ENCODE measurements at places on chromosomes 7 and 10.

DNA sequence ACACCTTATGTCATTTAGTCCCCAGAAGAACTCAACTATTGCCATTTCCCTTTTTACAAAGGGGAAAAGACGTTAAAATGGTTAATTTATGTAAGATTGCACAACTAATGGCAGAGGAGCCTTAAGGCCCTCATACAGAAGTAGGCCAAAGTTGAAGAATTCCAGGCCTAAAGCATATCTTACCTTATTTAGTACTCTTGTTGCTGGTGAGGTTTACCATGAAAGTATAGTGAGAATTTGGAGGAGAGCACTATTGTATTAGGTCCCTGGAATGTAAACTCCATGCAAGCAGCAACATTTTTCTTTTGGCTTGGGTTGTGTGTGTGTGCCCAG, 731 bp upstream of the CRPPA start:
- peak overlapping the region; percentile 96 for H3K27ac ChIP-seq
- no peaks in the 10 kb centered on the region for H3K36me3 ChIP-seq
- no peak for DNase-seq
- no peak overlapping the region for H3K4me3 ChIP-seq

- no peak overlapping the region for H3K27ac ChIP-seq
- no peak for DNase-seq
- no peak overlapping the region for H3K4me3 ChIP-seq
- peaks cover 17% of the 10 kb centered on the region for H3K4me1 ChIP-seq
Observed at GRCh38 chr7:54811041-54811845, 52.2 kb upstream of the SEC61G start.

DNA sequence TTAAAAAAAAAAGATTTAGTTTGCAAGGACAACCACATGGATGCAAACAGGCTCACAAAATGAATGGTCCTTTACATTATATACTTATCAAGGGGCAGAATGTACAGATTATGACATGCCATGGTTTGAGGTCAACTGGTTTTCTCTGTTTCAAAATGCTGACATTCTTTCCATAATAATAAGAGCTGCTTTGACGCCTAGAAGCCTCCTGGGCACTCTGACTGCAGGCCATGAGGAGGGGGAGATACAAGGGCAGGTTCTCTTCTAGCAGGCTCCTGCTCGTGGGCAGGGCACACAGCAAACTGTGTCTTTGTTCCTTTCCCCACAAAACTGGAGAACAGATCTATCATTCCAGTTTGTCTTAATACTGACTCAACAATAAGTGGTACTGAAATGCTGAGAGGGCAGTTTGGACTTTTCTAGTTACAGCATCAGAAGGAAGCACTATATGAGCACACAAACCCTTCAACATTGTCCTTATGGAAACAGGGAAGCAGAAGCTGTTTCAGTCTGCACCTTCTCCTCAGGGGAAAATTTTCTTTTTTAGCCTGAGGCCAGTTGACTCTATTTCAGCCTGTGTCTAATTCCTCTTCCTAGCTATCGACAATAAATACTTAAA, 314.9 kb upstream of the AOAH start:
- H3K4me1 ChIP-seq, result no peaks in the 10 kb centered on the region
- H3K36me3 ChIP-seq, result no peaks in the 10 kb centered on the region
- H3K27me3 ChIP-seq, result no peaks in the 10 kb centered on the region
- DNase-seq, result no peak

GRCh38 chr10:72736176-72736827, 44.4 kb downstream of the MCU start:
- no peaks in the 10 kb centered on the region for H3K27me3 ChIP-seq
- H3K36me3 ChIP-seq, result no peaks in the 10 kb centered on the region
- DNase-seq, result no peak
- no peak overlapping the region for H3K4me3 ChIP-seq

DNA sequence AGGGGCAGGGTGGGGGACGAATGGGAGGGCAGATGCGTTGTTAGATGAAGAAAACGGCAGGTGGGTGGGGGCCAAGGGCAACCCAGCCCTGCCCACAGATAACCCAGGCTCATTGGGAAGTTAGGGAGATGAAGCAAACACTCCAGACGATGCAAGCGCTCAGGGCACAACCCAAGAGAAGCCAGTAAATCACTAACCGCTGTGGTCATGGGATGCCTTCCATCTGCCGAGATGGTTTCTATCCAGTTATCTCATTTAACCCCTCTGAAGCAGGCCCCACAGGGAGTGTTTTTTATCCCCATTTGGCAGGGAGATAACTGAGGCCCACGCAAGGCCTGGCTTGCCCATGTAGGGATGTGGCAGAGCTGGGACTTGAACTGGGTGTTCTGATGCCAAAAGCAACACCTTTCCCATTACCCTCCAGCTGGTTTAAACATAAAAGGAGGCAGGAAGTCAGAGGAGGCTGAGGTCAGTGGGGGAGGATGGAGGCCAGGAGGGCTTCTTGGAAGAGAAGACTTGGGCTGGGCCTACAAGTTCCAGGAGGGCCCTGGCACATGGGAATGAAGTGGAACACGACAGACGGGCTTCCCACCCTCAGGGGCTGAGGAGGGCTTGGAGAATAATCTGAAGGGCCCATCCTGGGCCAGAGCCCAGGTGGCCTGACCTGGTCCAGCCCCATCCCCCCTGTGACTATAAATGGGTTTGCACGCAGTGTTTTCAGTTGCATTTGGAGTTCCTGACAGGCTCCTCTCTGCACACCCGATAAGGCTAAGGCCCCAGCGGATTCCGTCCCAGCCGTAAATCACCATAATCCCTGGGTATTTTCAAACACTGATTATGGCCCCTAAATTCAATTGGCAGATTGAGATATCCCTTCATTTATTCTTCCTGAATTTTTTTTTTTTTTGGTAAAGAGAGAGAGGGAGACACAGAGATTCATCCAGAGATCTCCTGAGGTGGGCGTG, 80.9 kb downstream of the NEURL1 start:
- H3K4me1 ChIP-seq, result peaks cover 25% of the 10 kb centered on the region
- H3K27me3 ChIP-seq, result no peaks in the 10 kb centered on the region
- H3K36me3 ChIP-seq, result no peaks in the 10 kb centered on the region
- H3K4me3 ChIP-seq, result no peak overlapping the region
- no peak for DNase-seq
- H3K27ac ChIP-seq, result no peak overlapping the region

GRCh38 chr10:117260084-117260483, 19.2 kb downstream of the SLC18A2 start:
- no peak overlapping the region for H3K27ac ChIP-seq
- no peaks in the 10 kb centered on the region for H3K4me1 ChIP-seq
- H3K27me3 ChIP-seq, result no peaks in the 10 kb centered on the region

- no peaks in the 10 kb centered on the region for H3K27me3 ChIP-seq
- H3K4me3 ChIP-seq, result no peak overlapping the region
- no peak for DNase-seq
- peaks cover 2% of the 10 kb centered on the region for H3K36me3 ChIP-seq
Observed at GRCh38 chr7:102232611-102233286, 53.9 kb upstream of the SH2B2 start.

DNA sequence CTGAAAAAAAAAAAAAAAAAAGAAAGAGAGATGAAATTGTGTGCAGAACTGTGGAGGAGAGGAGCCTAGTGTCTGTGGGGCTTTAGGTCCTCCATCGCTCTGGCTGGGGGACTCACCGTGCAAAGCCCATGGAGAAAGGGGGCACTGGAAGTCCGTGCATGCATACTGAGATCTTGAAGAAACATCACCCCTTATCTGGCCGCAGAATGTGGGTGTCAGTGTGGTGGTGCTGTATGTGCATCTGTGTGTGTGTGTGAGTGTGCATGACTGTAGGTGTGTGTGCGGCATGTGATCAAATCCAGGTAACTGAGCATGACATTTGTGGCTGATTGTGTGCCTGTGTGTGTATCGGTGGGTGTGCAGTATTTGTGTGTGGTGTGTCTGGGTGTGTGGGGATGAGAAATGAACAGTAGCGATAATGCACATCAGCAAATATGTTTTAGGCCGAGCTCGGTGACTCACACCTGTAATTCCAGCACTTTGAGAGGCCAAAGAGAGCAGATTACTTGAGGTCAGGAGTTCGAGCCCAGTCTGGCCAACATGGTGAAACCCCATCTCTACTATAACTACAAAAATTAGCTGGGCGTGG, 8.8 kb upstream of the CLDN3 start:
- H3K4me3 ChIP-seq, result no peak overlapping the region
- H3K36me3 ChIP-seq, result no peaks in the 10 kb centered on the region
- no peak overlapping the region for H3K27ac ChIP-seq
- peaks cover 19% of the 10 kb centered on the region for H3K4me1 ChIP-seq

DNA sequence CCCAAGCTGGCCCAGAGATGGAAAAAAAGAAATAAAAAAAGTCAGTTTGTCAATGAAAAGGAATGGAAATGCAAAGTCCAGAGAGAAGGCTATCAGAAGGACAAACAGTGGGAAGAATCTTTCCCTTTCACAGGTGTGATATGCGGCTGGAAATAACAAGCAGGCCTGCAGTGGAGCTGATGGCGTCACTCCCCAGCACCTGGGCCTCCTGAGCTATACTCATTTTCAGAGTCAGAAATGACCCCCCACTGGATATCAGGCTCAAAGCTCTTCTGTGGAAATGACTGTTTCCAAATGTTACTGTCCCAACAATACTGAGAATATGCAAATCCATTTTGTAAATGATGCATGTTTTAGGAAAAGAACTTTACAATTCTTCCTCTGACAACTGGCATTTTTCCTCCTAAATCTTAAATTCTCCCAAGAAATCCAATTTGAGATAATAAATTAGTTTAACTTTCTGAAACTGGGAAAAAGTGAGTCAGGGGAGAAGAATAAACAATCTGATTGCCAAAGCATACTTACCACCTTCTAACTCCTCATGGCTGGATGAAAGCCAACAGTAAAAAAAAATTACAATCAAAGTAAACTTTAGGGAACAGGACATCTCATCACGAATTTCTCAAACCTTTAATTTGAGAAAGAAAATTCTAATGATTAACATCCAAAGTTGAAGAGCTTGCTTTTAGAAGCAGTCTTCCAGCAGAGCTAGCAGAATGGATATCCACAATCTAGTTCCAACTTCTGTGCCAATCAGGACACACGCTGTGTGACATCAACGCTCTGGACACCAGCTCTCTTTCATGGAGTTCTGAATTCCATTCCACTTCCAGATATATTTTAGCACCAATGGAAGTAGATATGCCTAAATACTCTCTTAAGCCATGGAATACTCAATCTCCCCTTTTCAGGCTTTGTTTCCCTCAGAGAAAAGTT, 5.3 kb upstream of the CUZD1 start:
- no peak overlapping the region for H3K27ac ChIP-seq
- H3K4me3 ChIP-seq, result no peak overlapping the region
- H3K4me1 ChIP-seq, result no peaks in the 10 kb centered on the region
- H3K36me3 ChIP-seq, result no peaks in the 10 kb centered on the region

GRCh38 chr10:95434583-95434982, 126.6 kb downstream of the SORBS1 start:
- peaks cover 4% of the 10 kb centered on the region for H3K36me3 ChIP-seq
- peaks cover 30% of the 10 kb centered on the region for H3K4me1 ChIP-seq
- no peak for DNase-seq
- H3K27me3 ChIP-seq, result no peaks in the 10 kb centered on the region
- peak overlapping the region; percentile 65 for H3K27ac ChIP-seq

DNA sequence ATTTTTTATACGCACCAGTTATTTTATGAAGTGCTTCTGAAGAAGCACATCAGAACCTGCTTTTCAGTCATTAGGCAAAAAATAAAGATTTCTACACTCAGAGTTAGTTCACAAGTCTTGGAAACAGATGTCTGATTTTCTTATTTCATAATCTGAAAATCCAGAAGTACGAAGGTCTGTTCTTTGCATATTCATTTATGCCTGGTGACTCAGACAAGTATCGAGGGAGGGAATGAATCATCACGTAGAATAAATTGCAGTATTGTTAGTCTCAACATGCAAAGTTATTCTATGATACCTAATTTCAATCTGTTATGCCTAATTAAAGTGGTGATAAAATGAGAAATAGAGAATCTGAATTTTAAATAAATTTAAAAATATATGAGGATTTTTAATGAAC, 113.6 kb upstream of the SEM1 start:
- no peak overlapping the region for H3K4me3 ChIP-seq
- no peaks in the 10 kb centered on the region for H3K4me1 ChIP-seq
- no peak for DNase-seq
- no peaks in the 10 kb centered on the region for H3K36me3 ChIP-seq
- H3K27ac ChIP-seq, result no peak overlapping the region
- H3K27me3 ChIP-seq, result no peaks in the 10 kb centered on the region

- no peak for DNase-seq
- H3K27me3 ChIP-seq, result no peaks in the 10 kb centered on the region
- no peaks in the 10 kb centered on the region for H3K36me3 ChIP-seq
- H3K4me1 ChIP-seq, result no peaks in the 10 kb centered on the region
Observed at GRCh38 chr7:90473814-90474213, 4.4 kb downstream of the PTTG1IP2 start.

GRCh38 chr7:27149842-27150567, 2.4 kb downstream of the HOXA3 start:
- H3K27ac ChIP-seq, result no peak overlapping the region
- H3K4me1 ChIP-seq, result peaks cover 25% of the 10 kb centered on the region
- H3K36me3 ChIP-seq, result no peaks in the 10 kb centered on the region
- H3K4me3 ChIP-seq, result no peak overlapping the region

- no peak for DNase-seq
- H3K4me3 ChIP-seq, result no peak overlapping the region
- H3K4me1 ChIP-seq, result no peaks in the 10 kb centered on the region
Observed at GRCh38 chr7:155991470-155991869, 179.2 kb upstream of the SHH start.

GRCh38 chr7:137953665-137954470, 48.0 kb downstream of the CREB3L2 start:
- DNase-seq, result no peak
- H3K36me3 ChIP-seq, result no peaks in the 10 kb centered on the region
- H3K4me1 ChIP-seq, result peaks cover 37% of the 10 kb centered on the region

DNA sequence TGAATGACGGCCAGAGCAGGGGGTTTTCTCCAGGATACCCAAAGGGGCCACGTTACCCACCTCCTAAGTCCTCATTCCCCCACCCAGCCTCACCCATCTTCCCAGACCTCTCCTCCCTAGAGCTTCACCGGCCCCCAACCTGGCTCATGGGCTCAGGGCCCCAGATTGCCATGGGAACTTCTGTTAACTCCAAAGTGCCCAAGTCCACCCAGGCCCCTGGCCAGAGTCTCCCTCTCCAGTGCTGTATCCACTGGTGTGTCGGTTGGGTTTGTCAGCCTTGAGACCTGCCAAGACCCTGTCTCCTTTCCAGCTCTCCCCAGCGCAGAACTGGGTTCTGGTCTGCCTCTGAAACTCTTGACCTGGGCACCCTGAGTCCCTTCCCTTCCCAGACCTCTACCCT, 37.1 kb upstream of the ZMIZ2 start:
- H3K36me3 ChIP-seq, result peaks cover 3% of the 10 kb centered on the region
- H3K27ac ChIP-seq, result no peak overlapping the region
- no peaks in the 10 kb centered on the region for H3K27me3 ChIP-seq
- no peaks in the 10 kb centered on the region for H3K4me1 ChIP-seq
- no peak for DNase-seq
